ENCODE measurements at places on chromosomes 7 and 10.

GRCh38 chr10:70417568-70417967 is 13.6 kb downstream of the EIF4EBP2 start:
- DNase-seq, result peak; percentile 33

DNA sequence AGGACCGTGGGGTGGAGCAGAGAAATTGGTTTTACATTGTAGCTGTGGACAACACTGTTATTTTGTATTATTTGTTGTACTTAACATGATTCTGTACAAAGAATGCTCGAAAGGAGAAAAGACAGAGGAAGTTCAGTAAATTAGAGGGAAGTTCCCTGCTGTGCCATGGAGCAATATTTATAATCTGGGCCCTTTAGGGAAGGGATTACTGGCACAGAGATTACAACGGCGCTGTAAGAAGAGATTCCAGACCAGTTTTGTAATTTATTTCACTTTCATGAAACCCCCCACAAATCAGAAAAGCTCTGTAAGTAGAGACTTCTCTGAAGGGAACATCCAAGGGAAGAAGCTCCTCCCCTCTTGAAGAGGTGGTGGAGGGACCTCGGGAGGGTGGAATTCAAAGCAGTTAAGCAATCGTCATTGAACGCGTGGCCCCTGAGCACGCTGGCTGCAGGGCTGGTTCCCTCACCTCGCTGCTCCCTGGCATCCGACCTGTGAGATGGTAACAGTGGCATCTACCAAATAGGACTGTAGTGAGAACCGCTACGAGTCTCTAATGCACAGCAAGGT is 113.5 kb downstream of the KLF6 start:
- DNase-seq, result peak; percentile 56

GRCh38 chr10:103696411-103697145 is 158.8 kb downstream of the SH3PXD2A start:
- DNase-seq, result peak; percentile 94

GRCh38 chr7:79093421-79093820 is 360.0 kb downstream of the MAGI2 start:
- no peak for DNase-seq

DNA sequence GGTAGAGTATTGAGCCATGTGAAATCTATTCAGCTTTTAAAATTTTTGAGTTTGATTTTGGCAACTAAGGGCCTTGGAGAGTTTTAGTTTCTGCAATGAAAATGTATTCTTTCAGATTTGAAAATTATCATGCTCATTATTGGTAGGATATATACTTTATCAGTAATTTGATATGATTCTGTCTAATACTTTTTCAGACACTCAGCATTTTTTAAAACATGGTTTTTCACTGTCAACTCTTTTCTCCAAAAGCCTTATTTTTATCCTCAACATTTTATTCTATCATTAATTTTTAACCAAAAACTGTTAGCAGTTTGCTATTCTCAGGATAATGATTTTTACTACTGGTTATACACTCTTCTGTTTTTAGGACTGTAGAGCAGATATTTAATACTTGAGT is 4.8 kb downstream of the ANKIB1 start:
- no peak for DNase-seq

GRCh38 chr7:139099172-139099947 is 10.2 kb downstream of the ZC3HAV1 start:
- peak; percentile 41 for DNase-seq

GRCh38 chr7:681551-682307 is 44.8 kb upstream of the DNAAF5 start:
- no peak for DNase-seq

DNA sequence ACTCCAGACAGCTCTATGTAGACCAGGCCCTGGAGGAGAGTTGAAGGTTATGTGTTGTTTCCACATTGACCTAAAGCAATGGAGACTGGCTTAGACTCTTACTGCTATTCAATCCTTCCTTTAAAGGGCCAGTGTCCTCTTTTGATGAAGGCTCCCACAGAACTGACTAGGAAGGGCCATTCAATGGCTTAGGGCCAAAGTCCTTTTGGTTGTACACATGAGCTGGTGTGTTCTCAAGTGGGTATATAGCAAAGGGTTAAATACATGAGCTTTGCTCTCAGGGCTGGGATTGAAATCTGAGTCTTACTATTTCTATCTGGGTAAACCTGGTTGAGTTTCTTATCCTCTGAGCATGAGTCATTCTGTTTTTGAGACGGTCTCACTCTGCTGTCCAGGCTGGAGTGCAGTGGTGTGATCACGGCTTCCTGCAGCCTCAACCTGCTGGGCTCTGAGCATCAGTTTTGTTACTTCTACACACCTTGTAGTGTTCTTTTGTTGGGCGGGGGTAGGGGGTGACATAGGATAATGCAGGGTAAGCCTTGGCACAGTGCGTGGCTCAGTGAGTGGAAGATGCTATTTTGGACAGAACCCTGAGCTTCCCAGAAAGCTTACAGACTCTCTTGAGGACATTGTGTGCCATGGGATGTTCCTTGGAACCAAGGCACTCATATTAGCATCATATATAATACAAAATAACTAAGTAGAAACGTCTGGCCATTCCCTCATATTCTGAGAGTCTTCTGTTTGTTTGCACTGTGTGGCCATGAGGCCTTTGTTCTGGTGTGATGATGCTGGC is 90.1 kb downstream of the ABCC2 start:
- DNase-seq, result peak; percentile 73

DNA sequence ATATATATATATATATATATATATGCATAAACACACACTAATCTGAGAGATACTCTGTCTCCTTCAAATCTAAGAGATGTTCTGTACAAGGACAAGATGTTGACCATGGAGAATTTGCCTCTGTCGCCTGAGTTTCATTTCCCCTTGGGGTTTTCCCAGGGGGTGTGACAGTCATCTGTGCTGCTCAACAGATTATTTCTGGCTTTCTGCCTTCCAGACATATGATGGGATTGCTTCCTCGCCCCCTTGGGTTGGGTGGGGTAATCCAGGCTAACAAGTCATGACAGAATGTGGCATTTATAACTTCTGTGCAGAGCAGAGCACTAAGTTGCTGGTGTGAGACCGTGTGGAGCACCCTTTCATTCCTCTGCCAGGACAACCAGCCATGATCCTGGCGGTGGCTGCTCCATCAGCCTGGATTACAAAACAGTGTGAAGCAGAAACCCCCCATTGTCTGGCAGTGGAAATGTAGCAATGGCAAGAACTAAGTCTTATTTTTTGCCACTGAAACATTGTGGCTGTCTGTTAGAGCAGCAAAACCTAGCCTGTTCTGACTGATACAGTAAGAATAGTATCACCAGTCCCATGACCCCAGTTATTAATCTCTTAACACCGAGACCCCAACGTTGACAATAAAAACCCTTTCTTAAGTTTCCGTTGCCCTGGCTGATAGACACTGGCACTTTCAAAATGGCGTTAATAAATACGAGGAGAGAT is 13.7 kb upstream of the USP6NL start:
- DNase-seq, result no peak

DNA sequence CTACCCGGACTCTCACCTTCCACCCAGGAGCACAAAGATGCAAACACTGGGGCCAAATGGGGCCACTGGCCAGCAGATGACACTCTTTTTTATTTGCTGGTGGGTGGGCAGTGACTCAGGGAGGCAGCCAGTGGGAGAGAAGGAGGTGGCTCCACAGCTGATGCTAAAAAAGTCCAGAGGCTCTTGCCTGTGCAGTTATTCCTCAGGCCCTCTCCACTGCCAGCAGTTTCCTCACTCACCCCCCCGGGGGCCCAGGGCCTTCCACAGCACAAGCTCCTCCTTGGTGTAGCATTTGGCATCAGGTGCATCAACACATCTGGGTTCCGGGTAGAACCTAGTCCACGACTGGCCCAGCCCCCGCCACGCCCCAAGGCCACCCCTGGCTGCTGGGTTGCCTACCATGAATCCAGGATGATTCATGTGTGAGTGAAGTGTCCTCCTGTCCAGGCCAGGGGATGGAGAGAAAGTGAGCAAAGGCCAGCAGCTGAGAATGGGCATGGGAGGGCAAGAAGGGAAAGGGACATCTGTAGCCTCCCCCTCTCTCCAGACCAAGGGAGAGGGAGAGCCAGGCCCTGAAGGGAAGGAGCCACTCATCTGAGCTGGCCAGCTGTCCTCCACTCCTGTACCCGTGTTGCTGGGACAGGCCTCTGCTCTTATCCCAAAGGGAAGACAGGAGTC is 1.7 kb upstream of the KCNH2 start:
- no peak for DNase-seq

GRCh38 chr10:132688580-132689420 is 97.1 kb downstream of the NKX6-2 start:
- DNase-seq, result no peak

DNA sequence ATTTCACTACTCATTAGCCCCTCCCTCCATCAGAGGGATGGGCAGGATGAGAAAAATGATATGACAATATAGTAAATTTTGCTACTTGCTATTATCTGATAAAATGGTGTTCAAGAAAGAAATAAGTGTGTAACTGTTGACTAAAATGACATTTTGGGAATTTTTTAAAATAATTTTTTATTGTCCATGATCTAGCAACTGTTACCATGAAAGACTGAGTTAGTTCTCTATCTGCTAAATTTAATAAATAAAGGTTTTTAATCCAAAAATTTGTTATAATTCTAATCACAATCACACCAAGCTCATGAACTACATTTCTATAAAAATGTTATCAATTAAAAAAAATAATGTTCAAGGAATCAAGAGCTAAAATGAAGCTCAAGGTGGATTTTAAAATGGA is 28.7 kb upstream of the EPC1 start:
- no peak for DNase-seq

All from choroid plexus epithelial cell (primary cell).